Mesangial cell (primary cell): ENCODE measurements at places on chromosomes 11 and 22. TPM values are rescaled to one million over a fixed set of nuclear protein-coding genes. Genes with fewer than 3 reads are reported as not detected.

Gene NRXN2
- total RNA-seq: not detected in 2 replicates

Gene FIBIN
- 0.65 and 4.4 TPM in 2 replicates for total RNA-seq

Gene YAP1
- 140 and 143 TPM in 2 replicates for total RNA-seq

Gene PPP6R3
- 44.6 and 62.2 TPM in 2 replicates for total RNA-seq

Gene ADM2
- 5.9 and 14.1 TPM in 2 replicates for total RNA-seq

Gene SCGB1D2
- not detected in 2 replicates for total RNA-seq

Gene CSF2RB
- total RNA-seq: not detected in 2 replicates

Gene SYTL2
- 2.6 and 13.3 TPM in 2 replicates for total RNA-seq

Gene MS4A18
- not detected in 2 replicates for total RNA-seq

Gene CABP4
- not detected in 2 replicates for total RNA-seq

Gene MPEG1
- total RNA-seq: not detected in 2 replicates

Gene ADORA2A
- 0.49 and 4.2 TPM in 2 replicates for total RNA-seq

Gene NXPE4
- not detected in 2 replicates for total RNA-seq

Gene MIAT
- total RNA-seq: under 0.01 and 2.3 TPM in 2 replicates

Gene PKP3
- total RNA-seq: 3.3 and 8.2 TPM in 2 replicates

Gene FERMT3
- total RNA-seq: 1.0 and 2.1 TPM in 2 replicates

Gene LARGE1
- total RNA-seq: 9.8 and 20.4 TPM in 2 replicates

Gene C11orf52
- 1.6 and 5.2 TPM in 2 replicates for total RNA-seq

Gene KLHL35
- 1.8 and 4.6 TPM in 2 replicates for total RNA-seq

Gene KCNJ1
- total RNA-seq: 0.13 TPM in 1 of 2 replicates, not detected in the other

Gene KRTAP5-10
- not detected in 2 replicates for total RNA-seq

Gene CYP2D6
- 0.51 TPM in 1 of 2 replicates, not detected in the other for total RNA-seq

Gene HEPHL1
- total RNA-seq: not detected in 2 replicates

Gene LRRC74B
- total RNA-seq: not detected in 2 replicates

Gene RAG1
- 1.3 TPM in 2 replicates for total RNA-seq

Gene SLC6A5
- total RNA-seq: not detected in 2 replicates

Gene SPON1
- 0.33 and 3.5 TPM in 2 replicates for total RNA-seq
